HCT116 (cell line): ENCODE measurements at places on chromosomes 16 and 17.

- H3K27me3 ChIP-seq: no peaks in the 10 kb centered on the region
- no peak overlapping the region for H3K4me3 ChIP-seq
- H3K4me1 ChIP-seq: no peaks in the 10 kb centered on the region
- H3K27ac ChIP-seq: no peak overlapping the region
- H3K36me3 ChIP-seq: no peaks in the 10 kb centered on the region
These were observed 490.5 kb upstream of the CDH5 start for GRCh38 chr16:65876056-65876408.

DNA sequence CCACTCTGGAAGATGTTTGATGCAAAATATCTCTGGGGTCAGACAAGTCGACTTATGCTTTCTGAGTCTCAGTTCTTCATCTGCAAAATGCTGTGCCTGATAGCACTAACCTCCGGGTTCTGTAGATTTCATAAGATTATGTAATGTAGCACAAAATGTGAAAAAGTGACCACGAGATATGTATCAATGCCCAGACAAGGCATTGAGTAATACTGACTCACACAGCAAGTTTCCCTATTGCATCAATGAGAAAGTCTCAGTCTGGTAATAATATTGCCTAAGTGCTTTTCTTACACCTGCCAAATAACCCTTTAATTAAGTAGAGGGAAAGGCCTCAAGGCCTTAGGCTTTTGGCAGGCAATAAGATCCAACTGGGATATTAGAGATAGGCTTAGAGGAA lies 41.4 kb upstream of the MMP2 start:
- peaks cover 69% of the 10 kb centered on the region for H3K27me3 ChIP-seq
- H3K36me3 ChIP-seq: no peaks in the 10 kb centered on the region
- H3K27ac ChIP-seq: no peak overlapping the region
- H3K4me1 ChIP-seq: no peaks in the 10 kb centered on the region
- no peak overlapping the region for H3K4me3 ChIP-seq

DNA sequence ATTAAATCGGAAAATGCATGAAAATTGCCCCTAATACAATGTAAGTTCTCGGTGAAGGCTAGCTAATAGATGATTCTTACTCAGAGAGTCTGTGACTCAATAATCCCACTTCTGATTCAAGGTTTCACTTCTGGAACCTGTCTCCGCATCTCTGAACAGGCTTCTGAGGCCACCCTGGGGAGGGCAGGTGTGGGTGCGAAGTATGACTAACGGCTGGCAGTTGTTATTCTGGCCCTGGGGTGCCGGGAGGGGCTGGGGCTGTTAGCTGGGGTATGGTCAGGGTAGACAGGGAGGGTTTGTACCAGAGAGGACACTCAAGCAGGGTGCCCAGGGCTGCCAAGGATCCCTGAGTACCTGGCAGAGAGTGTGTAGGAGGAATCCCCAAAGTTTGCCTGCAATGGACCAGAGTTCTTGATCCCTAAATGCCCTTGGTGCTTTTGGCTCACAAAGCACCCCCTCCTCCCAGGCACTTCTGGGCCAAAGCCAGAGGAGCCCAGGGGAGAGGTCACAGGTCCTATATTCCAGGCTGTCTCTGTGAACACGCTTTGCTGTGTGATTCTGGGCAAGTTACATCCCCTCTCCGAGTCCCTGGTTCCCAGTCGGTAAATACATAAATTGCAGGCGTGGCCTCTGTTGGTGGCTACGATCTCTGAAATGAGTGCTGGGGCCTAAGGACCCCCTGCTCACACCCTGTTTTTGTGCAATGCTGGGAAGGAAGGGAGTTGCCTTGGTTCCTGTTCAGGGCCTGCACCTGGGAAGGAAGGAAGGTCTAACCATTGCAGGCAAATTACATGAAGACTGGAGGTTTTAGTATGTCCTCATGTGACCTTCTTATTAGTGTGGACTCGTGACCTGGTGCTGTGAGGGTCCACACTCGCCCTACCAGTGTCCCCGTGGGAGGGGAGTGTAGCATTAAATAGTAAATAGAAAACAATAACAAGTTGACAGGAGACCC lies 49.9 kb upstream of the CPNE2 start:
- no peak for DNase-seq
- H3K27ac ChIP-seq: no peak overlapping the region
- no peaks in the 10 kb centered on the region for H3K36me3 ChIP-seq
- no peaks in the 10 kb centered on the region for H3K4me1 ChIP-seq
- no peaks in the 10 kb centered on the region for H3K27me3 ChIP-seq

DNA sequence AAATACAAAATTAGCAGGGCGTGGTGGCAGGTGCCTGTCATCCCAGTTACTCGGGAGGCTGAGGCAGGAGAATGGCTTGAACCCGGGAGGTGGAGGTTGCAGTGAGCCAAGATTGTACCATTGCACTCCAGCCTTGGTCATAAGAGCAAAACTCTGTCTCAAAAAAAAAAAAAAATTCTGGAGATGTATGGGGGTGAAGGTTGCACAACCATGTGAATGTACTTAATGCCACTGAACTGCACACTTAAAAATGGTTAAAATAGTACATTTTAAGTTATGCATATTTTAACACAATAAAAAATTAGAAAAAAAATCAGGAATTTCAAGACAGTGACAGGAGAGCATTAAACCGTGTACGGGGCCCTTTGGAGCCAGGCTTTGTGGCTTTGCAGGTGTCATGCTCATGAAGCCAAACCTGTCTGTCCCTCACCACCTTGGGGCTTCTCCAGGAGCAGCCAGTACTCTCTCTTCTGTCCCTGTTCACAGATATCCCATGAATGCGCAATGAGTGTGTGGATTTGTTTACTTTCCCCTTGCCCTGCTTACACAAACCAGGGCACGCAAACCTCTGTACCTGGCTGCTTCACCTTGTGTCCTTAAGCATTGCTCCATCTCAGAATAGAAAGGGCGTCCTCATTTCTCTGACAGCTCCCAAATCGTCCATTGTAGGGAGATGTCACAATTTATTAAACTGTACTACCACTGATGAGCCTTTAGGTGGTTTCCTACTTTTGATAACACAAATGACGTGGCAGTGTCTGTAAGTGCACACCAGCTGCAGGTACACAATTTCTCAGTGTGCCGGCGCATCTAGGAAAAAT lies 58.2 kb upstream of the CBX4 start:
- H3K27ac ChIP-seq: no peak overlapping the region
- H3K4me1 ChIP-seq: no peaks in the 10 kb centered on the region; the same call in 1 of the 2 replicates

- H3K36me3 ChIP-seq: no peaks in the 10 kb centered on the region
- H3K4me1 ChIP-seq: peaks cover 22% of the 10 kb centered on the region
- no peak overlapping the region for H3K4me3 ChIP-seq
- peak; percentile 58 for DNase-seq
- H3K27me3 ChIP-seq: no peaks in the 10 kb centered on the region
These were observed 40.7 kb downstream of the COTL1 start for GRCh38 chr16:84577034-84577803.

GRCh38 chr16:35598696-35599332 lies 2139.4 kb downstream of the TP53TG3F start:
- no peaks in the 10 kb centered on the region for H3K27me3 ChIP-seq
- peak; percentile 57 for DNase-seq
- H3K4me3 ChIP-seq: peak overlapping the region; percentile 37

- H3K4me3 ChIP-seq: no peak overlapping the region
- H3K36me3 ChIP-seq: no peaks in the 10 kb centered on the region
- 0 out of 2 replicates have a peak, but pooled peaks cover 3% of the 10 kb centered on the region for H3K27me3 ChIP-seq
- H3K27ac ChIP-seq: no peak overlapping the region
- peaks cover 7% of the 10 kb centered on the region for H3K4me1 ChIP-seq
- DNase-seq: no peak
These were observed 15.5 kb upstream of the CCL17 start for GRCh38 chr16:57389087-57389468.
